ENCODE measurements at places on chromosomes 2 and 18.

DNA sequence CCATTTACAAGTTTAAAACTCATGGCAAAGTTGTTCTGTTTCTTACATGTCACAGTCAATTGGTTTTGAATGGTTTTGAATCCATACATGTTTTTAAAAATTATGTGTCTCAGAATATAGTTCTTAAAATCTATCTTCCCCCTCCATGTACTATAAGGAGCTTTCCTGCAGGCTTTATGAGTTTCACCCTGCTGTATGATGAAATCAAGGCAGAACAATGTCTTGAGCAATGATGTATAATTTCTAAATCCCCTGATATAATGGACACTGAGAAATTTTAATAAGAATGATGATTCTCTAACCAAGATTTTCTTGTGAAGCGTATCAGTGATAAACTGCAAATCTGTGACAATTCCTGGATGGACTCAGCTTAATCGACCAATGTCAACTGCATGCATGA lies 10.6 kb upstream of the ZNF516 start:
- no peak for DNase-seq

- DNase-seq = no peak
Measured at GRCh38 chr2:220877491-220877890, 694.6 kb downstream of the EPHA4 start.

DNA sequence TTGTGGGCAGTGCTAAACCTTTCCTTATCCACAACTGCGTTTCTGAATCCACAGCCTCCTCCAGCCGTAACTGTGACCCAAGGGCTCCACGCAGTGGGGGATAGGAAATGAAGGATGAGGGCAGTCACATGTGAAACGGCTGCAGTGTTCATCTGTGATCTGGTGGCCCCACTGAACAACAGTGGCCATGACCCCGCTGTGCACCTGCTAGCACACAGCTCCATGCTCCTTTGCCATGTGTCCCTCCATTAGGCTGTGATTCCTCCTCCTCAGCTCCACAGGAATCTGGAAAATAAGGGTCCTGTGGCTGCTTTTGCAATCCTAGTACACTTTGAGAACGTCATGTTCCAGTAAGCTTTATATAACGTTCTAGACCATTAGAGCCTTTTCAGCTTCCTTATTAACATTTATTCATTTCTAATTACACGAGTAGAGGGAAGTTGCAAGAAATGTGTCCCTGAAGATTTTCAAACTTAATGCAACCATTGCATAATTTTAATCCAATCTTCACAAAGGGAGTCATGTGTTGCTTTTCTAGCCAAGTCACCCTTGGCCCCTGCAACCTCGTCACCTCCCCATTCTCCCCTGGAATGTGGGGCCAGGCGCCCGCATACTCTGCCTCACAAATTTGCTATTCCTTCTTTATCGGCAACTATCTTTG lies 7.1 kb upstream of the NAPG start:
- DNase-seq = no peak

GRCh38 chr2:103233691-103234090 lies 471.9 kb downstream of the TMEM182 start:
- DNase-seq = no peak

DNA sequence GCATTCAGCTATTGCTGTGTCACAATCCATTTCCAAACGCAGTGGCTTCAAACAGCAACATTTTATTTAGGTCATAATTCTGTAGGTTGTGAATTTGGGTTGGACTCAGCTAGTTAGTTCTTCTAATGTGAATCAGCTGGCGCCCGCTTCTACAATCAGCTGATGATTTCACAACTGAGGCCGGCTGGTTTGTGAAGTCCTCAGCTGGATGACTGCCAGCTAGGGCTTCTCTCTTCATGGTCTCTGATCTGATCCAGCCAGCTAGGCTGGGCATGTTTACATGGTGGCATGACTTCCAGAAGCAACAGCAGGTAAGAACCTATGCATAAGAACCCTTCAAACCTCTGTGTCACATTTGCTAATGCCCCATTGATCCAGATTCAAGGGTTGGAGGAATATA lies 172.0 kb downstream of the SLC4A10 start:
- no peak for DNase-seq

- no peak for DNase-seq
Measured at GRCh38 chr2:203730076-203730729, 23.8 kb downstream of the CD28 start.

GRCh38 chr2:60301726-60302125 lies 251.7 kb downstream of the BCL11A start:
- no peak for DNase-seq

DNA sequence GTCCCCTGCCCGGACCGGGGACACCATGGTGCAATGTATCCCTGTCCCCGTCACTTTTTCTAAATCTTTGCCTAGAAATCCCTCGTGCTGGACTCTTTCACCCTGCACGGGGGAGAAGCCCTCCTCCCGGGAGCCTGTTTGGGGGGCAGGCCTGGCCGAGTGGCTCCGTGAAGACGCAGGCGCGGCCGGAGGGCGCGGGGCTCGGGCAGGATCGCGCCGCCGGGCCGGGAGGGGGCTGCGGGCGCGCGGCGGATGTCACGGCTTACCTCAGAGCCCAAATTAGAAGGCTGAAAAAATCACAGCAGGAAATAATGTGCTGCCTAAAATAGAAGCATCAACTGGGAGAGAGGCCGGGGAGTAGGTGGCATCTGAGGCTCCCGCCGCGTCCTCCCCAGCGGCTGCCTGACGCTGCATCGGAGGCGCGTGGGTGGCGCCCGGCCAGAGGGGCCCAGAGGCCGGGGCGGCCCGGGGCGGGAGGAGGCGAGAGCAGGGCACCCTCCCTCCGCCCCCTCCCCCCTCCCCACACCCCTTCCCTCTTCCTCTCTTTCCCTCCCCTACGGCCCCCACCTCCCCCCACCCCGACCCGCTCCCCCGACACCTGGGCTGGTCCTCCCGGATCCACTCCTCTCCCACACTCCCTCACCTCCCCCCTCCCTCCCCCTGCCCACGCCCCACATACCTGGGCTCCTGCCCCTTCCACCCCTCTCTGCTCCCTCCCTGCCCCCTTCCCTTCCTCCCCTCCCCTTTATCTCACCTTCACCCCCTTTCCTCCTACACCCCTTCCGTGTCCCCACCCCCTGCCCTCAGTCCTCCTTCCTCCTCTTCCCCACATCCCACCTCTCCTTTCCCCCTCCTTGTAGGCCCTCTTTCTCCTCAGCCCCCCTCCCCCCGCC lies 51.9 kb downstream of the SLC4A1AP start:
- DNase-seq = no peak

All from T-helper 22 cell (primary cell).